A549 treated with DMSO at 1 μM for 4 hours (cell line): ENCODE measurements at places on chromosomes 2 and 18. TPM values are rescaled to one million over a fixed set of nuclear protein-coding genes. Genes with fewer than 3 reads are reported as not detected.

The CYTIP gene
- not detected in 5 replicates for total RNA-seq

The POTEF gene
- total RNA-seq, result 0.03 to 0.07 TPM in 2 of 5 replicates, not detected in the others

The SCYGR4 gene
- total RNA-seq, result not detected in 5 replicates

The PIEZO2 gene
- total RNA-seq, result 0.73 to 1.0 TPM (median 0.74 TPM) in 5 replicates

The TLX2 gene
- total RNA-seq, result 0.14 to 0.43 TPM (median 0.25 TPM) in 5 replicates

The ALLC gene
- total RNA-seq, result 0.05 TPM in 1 of 5 replicates, not detected in the others

The AKAIN1 gene
- total RNA-seq, result not detected in 5 replicates

The SERPINB2 gene
- total RNA-seq, result 0.05 to 0.08 TPM in 2 of 5 replicates, not detected in the others

The SERPINB8 gene
- total RNA-seq, result 8.8 to 15.1 TPM (median 12.2 TPM) in 5 replicates

The IGFBP5 gene
- 0.15 to 0.25 TPM (median 0.24 TPM) in 5 replicates for total RNA-seq

The ASB3 gene
- 10.6 to 16.2 TPM (median 14.1 TPM) in 5 replicates for total RNA-seq

The SCYGR8 gene
- total RNA-seq, result not detected in 5 replicates

The SYT4 gene
- not detected in 5 replicates for total RNA-seq

The NDC80 gene
- 12.7 to 16.5 TPM (median 15.1 TPM) in 5 replicates for total RNA-seq

The GKN2 gene
- 2.3 to 4.3 TPM (median 3.7 TPM) in 5 replicates for total RNA-seq

The MMADHC gene
- total RNA-seq, result 90.9 to 100 TPM (median 98.1 TPM) in 5 replicates

The RFTN2 gene
- total RNA-seq, result not detected in 5 replicates

The SERPINB13 gene
- total RNA-seq, result not detected in 5 replicates
